ENCODE measurements at places on chromosomes 11 and 22.

DNA sequence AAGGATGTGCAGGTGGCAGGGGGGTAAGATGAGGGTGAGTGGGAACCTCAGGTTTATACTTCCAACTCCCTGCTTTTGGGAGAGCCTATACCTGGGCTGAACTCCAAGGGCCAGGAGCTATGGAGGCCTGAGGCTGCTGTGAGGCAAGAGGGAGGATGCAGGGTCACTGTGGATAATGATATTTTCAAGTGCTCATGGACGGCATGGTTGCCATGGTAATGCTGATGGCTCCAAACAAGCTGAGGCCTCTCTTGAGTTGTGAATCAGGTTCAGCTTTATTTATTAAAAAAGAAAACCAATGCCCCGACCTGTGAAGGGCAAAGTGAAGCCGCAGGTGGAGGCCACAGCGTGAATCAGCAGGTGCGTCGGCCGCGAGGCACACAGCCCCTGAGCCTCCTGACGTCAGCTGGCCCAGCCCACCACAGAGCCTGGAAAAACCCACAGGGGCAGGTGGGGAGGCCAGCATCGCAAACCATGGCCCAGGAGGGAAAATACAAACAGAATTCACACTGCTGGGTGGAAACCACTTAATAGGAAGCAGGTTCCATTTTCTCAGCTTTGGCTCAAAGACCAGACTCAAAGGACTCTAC is 17.4 kb upstream of the CREB3L1 start:
- no peak for DNase-seq

DNA sequence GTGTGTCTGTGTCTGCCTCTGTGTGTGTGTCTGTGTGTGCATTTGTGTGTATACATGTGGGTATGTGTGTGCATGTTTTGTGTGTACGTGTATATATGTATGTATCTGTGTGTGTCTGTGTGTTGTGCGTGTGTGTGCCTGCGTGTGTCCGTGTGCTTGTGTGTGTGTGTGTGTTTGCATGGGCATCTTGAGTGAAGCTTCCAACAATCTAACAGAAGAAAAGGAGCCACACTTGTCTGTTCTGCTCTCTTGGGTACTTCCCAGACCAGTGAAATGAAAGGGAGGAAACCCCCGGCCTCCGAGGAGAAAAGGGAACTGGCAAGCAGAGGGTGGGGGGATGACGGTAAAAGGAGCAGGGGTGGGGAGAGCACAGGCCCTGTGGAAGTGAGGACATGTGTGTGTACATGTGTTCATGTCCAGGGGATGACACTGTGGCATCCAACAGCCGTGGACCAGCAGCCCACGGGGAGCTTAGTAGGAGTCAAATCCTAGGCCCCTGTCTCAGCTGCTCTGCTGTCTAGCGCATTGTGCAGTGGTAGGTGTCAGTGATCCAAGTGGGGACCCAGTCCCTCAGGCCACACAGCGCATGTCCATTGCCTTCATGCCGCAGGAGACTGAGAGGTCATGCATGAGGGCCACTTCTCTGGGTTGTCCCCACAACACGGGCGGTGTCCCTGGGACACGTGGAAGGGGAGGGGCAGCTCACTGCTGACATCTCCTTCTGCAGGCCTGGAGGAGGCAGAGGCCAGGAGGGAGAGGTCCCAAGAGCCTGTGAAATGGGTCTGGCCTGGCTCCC is 8.1 kb downstream of the CSF2RB start:
- DNase-seq: no peak

- no peak for DNase-seq
These were observed 15.4 kb downstream of the ARFGAP2 start for GRCh38 chr11:47161134-47161854.

- DNase-seq: no peak
These were observed 37.5 kb downstream of the SYN3 start for GRCh38 chr22:33020721-33021120.

- no peak for DNase-seq
These were observed 192.6 kb downstream of the HIPK3 start for GRCh38 chr11:33449798-33450197.

GRCh38 chr11:35109827-35110226 is 29.1 kb upstream of the CD44 start:
- no peak for DNase-seq

- no peak for DNase-seq
These were observed 237.8 kb upstream of the KIRREL3 start for GRCh38 chr11:127238321-127238720.

- no peak for DNase-seq
These were observed 11.6 kb upstream of the GAB2 start for GRCh38 chr11:78429209-78429608.

DNA sequence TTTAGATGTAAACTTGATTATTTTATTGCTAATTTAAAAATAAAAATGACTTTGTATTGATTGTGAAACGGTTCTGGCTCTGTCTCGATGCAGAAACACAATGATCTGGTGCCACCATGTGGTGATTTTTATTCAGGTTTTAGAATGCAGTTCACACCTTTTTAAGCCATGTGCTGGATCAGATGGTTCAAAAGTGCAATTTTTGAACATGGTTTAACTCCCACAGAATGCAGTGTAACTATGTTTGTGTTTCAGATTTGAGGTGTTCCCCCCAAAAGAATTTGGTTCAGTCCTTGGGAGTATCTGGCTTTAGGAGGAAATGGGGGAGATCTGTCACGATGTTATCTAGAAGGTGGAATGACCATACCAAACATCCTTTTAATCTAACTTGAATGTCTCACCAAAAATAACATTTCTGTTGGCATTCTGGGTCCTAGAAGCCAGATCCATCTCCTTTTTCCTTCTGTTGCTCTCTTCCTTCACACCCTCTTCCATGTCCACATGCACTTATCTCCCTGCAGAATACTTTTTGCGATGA is 7.9 kb downstream of the MRPL16 start:
- DNase-seq: no peak

GRCh38 chr11:60347084-60347797 is 20.2 kb downstream of the MS4A6E start:
- DNase-seq: no peak

DNA sequence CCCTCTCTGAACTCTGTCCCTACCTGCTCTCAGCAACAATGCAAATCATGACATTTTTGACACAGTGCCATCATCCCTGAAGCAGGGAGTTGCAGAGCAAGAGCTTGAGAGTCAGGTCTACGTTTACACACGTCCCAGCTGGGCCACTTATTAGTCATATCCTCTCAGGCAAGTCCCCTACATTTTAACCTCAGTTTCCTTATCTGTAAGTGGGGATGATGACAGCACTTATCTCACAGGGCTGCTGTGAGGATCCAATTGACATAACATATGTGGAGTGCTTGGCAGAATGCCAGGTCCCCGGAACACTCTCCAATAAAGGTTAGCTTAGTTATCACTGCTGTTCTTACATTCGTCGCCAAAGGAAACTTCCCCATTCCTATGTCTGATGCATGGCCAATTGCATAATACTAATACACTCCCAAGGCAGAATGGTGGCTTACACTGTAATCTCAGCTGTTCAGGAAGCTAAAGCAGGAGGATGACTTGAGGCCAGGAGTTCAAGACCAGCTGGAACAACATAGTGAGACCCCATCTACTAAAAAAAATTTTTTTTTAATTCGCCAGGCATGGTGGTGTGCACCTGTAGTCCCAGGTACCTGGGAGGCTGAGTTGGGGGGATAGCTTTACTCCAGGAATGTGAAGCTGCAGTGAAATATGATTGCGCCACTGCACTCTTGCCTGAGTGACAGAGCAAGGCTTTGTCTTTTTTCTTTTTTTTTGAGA is 16.6 kb downstream of the ASCC2 start:
- DNase-seq: no peak

- no peak for DNase-seq
These were observed 405 bp downstream of the SFI1 start for GRCh38 chr22:31496735-31497146.

- DNase-seq: no peak
These were observed 420.7 kb upstream of the CADM1 start for GRCh38 chr11:115924744-115925567.

DNA sequence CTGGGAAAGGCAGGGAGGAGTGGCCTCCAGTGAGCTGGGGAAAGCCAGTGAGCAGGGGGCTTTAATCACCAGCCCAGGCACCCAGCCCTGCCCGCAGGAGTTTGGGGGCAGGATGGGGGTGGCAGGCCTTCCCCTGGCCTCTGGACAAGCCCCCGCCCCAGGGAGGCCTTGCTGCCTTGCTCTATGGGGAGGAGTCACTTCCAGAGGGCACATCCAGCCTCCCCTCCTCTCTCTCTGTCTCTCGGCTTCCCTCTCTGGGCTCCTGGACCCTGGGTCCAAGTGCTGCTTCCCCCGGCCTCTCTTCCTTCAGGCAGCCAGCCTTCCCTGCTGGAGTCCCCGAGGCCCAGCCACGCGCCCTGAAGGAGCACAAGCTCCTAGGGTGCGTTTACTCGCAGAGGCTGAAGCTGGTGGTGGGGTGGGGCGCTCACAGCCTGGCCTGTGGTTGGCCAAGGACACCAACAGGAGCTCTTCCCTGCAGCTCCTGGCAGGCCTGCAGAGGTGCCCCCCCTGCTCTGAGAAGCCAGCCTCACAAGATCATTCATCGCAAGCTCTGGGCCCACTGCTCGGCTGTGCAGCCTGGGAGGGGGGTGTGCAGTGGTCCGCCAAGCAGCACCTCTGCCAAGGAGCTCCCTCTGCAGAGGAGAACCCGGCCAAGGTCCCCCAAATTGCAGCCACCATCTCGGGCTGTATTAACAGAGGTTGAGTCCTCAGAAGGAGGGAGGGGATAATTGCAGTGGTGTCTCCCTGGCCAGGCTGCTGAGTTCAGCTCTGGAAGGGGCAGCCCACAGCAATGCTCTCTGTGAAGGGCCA is 25.4 kb downstream of the OSBPL5 start:
- no peak for DNase-seq

DNA sequence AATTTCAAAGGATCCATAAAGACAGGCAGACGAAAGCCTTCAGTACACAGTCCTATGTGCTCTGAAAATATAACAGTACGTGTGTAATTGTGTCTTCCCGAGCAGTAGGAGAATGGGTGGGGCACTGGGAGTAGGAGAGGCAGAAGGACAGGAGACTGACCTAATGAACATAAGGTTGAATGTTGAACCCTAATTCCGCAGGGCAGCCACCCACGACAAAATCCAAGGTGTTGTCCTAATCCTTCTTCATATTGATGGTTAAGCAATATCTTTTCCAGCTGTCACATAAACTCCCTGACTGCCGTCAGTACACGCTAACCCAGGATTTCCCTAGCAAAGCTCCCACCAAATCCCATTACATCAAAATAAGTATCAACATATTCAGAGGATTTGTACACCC is 34.5 kb downstream of the SPATA19 start:
- no peak for DNase-seq

- no peak for DNase-seq
These were observed 309.1 kb downstream of the SWAP70 start for GRCh38 chr11:9972989-9973388.

GRCh38 chr11:29271616-29272015 is 745.2 kb downstream of the KCNA4 start:
- no peak for DNase-seq

DNA sequence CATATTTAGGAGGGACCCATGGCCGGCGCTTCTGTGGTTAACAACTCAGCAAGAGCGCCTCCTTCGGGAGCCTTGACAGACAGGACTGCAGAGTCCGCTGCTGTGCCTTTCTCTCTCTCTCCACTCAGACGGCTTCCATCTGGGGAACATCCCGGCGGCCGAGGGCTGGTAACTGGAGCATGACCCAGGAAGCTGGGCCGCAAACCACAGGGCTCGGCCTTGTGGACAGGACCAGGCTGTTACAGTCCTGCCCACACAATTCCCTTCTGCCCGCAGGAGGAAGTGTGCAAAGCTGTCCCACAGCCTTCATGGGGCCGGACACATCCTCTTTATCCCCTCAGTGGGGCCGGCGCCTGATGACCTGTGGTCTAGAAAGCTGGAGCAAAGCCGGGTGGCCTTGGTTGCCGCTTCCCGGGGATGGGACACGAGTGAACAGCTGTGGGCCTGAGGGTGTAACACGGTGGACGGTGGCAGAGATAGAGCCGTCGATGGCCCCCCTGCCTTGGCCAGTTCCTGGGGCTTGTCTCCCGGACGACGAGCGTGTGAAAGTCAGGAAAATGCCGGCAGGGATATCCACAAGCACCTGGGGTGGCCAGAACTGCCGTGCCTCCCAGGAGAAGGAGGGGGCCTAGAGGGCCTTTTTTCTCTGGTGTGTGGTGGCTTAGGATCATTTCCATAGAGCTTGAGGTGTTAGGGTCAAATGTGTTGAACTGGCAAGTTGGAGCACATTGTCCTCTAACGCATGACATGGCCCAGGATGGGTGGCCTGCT is 50.1 kb downstream of the FBLN1 start:
- DNase-seq: no peak

DNA sequence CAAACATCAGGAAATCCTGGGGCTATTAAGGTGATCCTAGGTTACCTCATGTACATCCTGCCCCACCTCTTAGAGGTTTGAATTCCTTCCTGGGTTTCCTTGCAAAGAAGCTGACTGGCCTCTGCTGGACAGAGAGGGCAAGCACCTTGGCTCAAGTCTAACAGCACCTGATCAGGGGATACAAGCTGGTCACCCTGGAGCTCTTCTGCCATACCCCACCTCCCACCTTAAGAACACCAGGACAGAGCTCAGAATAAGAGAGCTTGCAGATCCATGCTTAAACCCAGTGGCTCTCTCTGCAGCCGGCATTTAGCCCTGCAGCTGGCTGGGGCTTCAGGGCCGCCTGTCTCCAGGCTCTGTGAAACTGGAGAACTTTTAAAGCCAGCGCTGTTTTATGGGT is 386.6 kb upstream of the NARS2 start:
- DNase-seq: no peak

DNA sequence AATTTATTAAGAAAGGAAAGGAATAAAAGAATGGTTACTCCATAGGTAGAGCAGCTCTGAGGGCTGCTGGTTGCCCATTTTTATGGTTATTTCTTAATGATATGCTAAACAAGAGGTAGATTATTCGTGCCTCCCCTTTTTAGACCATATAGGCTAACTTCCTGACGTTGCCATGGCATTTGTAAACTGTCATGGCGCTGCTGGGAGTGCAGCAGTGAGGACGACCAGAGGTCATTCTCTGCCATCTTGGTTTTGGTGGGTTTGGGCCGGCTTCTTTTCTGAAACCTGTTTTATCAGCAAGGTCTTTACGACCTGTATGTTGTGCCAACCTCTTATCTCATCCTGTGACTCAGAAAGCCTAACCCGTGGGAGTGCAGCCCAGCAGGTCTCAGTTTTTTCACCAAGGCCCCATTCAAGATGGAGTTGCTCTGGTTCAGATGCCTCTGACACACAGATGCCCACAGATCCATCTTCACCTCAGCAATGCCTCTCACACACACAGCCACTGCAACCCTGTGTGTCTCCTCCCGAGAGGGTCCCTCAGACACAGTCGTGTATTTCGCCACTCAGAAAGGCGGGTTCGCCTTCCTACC is 16.4 kb upstream of the JAM3 start:
- no peak for DNase-seq

- DNase-seq: no peak
These were observed 12.9 kb downstream of the RTN4R start for GRCh38 chr22:20254975-20255946.

DNA sequence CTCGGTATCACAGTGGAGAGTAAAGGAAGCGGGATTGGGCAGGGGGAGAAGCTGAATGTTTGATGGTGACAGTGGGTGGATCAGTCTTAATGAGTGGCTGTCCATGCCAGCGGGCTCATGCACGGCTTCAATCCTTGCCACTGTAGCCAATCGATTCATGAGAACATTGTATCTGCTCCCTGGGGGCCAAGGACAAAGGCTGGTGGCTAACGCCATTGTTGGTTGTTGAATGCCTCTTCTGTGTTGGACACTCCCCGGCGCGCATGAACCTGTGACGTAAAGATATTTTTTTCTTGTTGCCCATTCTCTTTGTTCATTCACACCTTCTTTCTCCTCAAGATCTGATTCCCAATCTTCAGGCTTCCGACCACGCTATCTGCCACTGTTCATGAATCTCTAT is 20.9 kb upstream of the ATXN10 start:
- no peak for DNase-seq

Measured in cortex of kidney (tissue), 1 donor.